ENCODE measurements at places on chromosomes 1 and 21.

DNA sequence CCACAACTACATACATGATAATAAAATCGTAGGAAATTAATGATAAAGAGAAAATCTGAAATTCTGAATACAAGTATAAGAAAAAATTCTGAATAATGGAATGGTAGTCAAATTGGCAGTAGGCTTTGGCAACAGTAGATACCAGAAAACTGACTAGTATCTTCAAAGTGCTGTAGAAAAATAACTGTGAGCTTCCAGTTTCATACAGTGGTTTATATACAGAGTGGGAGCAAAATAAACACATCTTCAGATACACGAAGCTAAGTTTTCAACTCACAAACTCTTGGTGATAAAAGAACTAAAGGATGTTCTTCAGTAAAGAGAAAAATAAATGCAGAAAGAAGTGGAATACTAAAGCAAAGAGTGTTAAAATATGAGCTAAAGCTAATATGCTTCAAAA is 173.4 kb downstream of the PPP1R12B start:
- DNase-seq = no peak

GRCh38 chr1:35691571-35692220 is 27.0 kb downstream of the C1orf216 start:
- no peak for DNase-seq

DNA sequence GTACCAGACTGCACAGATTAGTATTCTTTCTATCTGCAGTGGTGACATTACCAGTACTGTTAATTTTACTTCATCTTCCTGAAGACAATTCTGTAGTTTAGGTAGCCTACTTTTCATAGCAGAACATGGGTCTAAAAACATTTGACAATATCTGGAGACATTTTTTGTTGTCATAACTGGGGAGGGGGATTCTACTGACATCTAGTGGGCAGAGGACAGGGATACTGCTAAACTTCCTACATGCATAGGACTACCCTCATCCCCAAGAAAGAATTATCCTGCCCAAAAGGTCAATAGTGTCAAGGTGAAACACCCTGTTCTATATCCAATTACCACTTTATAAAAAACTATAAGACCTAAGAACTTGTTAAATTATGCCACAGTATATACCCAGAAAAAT is 3.4 kb upstream of the ARHGAP29 start:
- no peak for DNase-seq

GRCh38 chr1:238681021-238681420 is 705.3 kb upstream of the CHRM3 start:
- DNase-seq = no peak

- DNase-seq = no peak
These were observed 3.5 kb upstream of the ZSCAN20 start for GRCh38 chr1:33468967-33469366.

DNA sequence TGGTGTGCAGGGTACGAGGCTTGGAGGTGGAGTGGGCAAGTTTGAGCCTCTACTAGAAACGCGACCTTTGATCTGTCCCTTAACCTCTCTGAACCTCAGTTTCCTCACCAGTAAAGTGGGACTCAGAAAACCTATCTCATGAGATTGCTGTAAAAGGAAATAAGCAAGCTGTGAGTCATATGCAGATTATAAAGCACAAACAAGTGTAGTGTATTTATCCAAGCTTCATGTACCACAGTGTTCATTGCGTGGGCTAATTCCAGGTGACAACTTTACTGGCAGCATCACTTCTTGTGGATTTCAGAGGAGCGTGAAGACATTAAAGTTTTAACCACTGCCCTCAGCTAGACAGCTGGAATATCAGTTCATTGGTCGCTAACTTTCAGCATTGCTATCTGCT is 44.4 kb downstream of the ZNF697 start:
- no peak for DNase-seq

DNA sequence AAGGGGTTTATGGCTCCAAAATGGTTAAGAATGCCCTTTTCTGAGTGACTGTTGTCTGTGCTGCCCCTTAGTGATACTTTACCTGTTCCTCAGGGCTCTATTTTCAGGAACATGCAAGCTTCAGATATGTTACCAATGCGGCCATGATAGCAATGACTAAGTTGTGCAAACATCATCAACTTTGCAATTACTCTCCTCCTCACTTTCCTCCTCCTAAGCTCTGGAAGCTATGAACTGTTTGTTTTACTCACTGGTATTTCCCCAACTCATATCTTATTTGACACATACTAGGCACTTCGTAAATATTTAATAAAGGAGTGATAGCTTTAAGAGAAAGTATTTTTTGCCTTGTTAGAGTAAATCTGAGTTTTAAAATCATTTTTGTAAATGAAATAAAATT is 53.8 kb downstream of the RWDD3 start:
- DNase-seq = no peak

GRCh38 chr1:206716870-206717673 is 32.4 kb downstream of the MAPKAPK2 start:
- DNase-seq = no peak

- no peak for DNase-seq
These were observed 34.4 kb downstream of the TRIM62 start for GRCh38 chr1:33147275-33147996.

DNA sequence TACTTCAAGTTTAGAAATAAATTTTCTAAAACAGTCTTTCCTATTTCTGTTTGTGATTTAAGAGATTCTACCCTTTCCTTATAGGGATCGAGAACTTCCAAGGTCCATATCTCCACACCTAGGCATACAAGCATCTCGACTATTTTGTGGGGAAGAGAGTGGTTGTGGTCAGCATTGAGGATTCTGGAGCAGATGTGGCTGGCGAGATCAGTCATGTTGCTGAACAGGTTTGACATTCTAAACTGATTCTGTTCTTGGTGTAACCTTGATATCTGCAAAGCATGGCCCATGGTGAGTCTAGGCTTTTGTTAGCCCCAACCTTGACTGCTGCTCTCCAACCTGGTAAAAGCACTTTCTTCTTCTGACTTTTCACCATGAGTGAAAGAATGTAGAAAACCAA is 167.6 kb upstream of the POGK start:
- DNase-seq = no peak

GRCh38 chr21:25387665-25388064 is 219.6 kb downstream of the MRPL39 start:
- DNase-seq = no peak

GRCh38 chr1:21539933-21540332 is 30.7 kb downstream of the ALPL start:
- DNase-seq = no peak

DNA sequence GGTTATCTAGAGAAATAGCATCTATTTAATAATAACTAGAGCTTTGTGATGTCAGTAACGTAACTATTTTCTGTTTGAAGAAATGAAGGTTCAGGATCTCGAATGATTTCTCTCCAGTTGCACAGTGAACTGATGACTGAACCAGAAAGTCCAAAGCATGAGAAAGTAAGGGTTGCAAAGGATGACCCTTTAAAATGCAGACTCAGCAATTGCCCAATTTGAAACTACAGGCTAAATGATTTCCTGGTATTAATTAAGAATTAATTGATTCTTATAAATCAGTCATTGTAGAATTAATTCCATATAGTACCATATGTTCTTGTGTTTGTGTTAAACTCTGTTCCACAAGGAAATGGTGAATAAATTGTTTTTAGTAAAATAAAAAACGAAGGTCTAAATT is 318.6 kb downstream of the NFIA start:
- no peak for DNase-seq

DNA sequence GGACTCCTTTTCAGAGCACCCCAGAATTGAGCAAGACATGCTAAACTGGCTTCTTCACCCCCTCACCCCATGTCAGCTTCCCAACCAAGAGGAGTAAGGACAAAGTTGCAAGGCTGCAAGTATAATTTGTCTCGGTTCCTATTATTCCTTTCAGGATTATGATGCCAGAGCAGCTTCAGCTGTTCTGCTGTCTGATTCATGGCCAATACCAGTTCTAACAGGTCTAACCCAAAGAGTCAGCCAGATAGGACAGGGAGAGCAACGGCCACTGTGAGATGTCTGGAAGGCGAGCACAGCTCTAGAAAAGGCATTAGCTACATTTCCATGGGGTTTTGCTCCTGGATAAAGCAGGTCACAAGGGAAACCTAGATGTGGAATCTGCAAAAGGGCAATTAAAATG is 53.3 kb upstream of the HOOK1 start:
- DNase-seq = no peak

- DNase-seq = no peak
These were observed 1.5 kb downstream of the IL22RA1 start for GRCh38 chr1:24141311-24141997.

DNA sequence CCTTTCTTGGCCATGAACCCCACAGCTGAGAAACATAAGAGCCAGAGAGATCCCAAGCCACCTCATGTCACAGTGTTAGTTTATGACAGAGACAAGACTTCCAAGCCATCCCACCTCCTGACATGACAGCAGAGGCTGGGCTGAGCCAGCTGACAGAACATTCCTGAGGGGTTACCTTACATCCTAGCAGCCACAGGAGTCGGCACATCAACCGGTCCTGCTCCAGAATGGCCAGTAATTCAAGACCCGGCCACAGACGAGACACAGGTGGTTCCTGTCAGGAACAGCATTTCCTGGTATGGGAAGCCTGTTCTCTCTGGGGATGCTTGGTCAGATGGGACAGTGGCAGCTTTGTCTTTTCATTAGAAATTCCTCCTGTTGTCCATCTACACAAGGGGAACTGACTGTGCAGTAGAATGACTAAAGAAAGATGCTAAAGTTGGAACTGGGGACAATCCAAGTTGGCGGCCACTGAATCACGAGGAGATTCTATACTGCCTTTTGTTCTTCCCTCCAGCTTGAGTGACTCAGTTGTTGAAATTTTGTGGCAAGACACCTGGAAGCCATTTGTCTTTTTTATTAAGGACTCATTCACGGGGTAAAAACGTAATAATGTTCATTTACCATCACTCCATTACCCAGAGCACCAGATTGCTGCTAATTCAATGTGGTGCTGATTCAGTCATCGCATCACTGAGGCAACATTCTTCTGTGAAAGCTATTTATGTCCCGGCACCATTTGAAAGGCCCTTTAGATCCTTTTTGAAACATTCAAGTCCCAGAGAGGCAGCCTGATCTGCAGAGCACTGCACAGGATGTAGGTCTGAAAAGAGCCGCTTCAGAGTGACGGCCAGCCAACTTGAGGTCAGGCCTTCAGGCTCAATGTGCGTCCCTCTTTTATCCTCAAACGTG is 37.2 kb upstream of the NPL start:
- no peak for DNase-seq

GRCh38 chr1:107272321-107272720 is 131.5 kb downstream of the NTNG1 start:
- no peak for DNase-seq

- no peak for DNase-seq
These were observed 84.5 kb upstream of the ADGRL4 start for GRCh38 chr1:79090985-79091384.

- DNase-seq = no peak
These were observed 205.6 kb upstream of the GJB5 start for GRCh38 chr1:34549199-34549598.

DNA sequence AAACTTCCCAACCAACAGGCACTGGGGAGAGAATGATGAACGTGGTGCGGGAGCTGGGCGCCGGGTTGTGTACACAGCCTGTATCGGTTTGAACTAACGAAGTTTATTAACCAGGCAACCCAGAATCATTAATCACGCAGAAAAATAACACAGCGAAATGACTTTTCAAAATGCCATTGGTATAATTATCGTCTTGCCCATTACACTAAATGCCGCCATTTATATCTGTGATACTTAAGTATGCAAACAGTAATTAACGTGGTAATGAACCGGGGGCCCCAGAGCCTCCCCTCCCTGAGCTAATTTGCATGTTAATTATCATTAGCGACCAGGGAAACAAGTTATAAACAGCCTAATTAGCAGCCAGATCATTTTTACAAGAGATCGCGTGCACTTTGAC is 5.1 kb upstream of the TTC34 start:
- DNase-seq = no peak

- DNase-seq = no peak
These were observed 139.4 kb downstream of the CSMD2 start for GRCh38 chr1:34025675-34026074.

- no peak for DNase-seq
These were observed 4.8 kb upstream of the PTTG1IP start for GRCh38 chr21:44878053-44878982.

DNA sequence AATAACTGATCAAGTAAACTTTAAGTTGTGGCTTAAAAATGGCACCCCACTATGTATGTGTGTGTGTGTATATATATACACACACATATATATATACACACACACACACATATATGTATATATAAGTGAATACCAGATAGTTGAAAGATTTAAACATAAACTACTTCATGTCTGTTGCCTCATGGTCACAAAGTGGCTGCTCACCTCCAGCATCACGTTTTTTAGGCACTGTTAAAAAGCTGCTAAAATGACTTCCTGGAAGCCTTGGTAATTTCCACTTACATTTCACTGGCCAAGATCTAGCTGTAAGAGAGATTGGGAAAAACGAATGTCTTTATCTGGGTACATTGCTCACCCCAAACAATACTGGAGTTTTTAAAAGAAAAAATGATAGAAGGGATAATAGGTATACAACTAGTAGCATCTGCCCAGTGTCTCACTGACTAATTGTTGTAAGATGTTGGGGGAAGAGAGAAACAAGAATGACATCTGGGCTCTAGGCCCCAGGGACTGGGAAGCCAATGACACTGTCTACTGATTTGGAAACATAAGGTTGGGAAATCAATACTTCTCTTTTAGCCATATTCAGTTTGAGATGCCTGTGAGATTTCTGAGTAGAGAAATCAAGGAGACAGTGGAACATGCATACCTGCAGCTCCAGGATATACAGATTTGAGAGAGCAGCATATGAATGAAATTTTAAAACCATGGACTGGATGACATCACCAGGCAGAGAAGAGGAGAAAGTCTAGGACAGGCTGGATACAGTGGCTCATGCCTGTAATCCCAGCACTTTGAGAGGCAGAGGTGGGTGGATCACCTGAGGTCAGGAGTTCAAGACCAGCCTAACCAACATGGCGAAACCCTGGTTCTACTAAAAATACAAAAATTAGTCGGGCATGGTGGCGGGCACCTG is 42.8 kb downstream of the CLDN14 start:
- no peak for DNase-seq

DNA sequence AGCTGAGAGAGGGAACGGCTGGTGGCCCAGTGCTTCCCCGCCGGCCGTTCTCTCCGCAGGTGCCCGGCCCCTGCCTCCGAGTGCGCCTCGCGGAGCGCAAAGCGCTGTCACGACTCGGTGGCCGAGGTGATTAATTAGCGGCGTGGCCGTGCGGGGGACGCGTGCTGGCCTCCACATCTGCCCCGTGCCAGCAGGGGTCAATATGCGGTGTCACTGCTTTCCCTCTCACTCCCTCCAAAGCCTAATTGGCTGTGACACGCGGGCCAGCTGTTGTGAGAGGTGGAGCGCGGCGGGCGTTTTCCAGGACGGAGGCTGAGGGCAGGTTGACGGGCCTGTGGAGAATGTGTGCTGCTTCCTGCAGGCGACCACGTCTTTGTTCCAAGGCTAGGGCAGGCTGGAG is 239.0 kb downstream of the LMX1A start:
- DNase-seq = no peak

- DNase-seq = no peak
These were observed 10.6 kb upstream of the UAP1 start for GRCh38 chr1:162550925-162551324.

GRCh38 chr21:28066076-28066475 is 926.6 kb downstream of the LTN1 start:
- no peak for DNase-seq
